ENCODE measurements at places on chromosomes 4 and X.
A peak's percentile ranks its signal among the peaks of the same experiment; 100 is the strongest.

DNA sequence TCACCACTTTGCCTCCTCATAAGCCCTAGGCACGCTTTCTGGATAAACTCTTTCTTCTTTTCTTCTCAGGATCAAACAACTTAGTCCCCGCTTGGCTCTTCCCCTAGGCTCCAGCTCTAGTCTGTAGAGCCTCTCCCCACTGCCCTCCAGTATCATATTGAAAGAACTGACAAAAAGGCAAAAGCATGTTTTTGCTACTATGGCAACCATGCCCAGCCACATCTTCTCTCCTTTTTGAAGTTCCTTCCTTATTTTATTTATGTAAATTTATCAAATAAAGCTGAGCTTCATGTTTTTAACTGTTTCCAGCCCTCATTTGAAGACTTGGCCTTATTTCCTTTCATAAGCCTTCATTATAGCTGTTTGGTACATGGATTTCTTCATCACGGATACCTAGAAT lies 86.0 kb upstream of the LIMCH1 start:
- DNase-seq = no peak

GRCh38 chrX:15448010-15448639 lies 45.0 kb downstream of the PIR start:
- DNase-seq = no peak

DNA sequence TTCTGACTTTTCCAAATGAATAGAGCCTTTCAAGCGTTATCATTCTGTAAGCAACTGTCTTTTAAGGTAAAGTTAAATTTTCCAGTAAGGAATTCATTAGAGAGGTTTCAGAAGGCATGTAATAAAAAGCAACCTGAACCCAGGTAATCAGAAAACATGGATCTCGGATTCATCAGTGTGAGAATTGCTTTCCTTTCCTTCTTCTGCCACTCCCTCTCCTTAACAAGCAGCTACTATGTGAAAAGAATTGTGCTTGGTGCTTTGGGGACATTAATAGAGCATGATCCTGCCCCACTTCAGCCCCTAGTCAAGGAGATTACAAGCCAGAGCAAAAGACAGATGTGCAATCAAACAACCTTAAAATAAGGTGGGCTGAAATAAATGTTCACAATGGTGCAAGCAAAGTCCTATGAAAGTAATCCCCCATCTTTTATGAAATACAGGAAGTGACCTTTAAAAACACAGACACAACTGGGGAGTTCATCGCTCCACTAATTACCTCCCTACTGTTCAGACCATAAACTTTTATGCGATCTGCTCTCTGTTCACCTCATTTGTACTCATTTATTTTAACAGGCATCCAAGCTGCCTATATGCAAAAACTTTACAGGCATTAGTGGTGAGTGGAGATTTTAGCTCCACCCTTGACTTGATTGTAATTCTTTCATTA lies 122.9 kb upstream of the RASGEF1B start:
- no peak for DNase-seq

DNA sequence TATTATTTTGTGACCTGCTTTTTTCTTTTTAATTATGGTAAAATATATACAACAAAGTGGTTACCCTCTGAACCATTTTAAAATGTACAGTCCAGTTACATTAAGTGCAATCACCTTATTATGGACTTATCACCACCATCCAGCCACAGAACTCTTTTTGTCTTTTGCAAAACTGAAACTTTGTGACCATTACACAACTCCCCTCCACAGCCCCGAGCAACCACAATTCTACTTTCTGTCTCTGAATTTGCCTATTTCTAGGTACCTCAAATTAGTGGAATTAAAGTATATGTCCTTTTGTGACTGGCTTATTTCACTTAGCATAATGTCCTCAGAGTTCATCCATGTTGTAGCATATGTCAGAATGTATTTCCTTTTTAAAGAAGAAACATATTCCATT lies 39.3 kb upstream of the WWC2 start:
- no peak for DNase-seq

DNA sequence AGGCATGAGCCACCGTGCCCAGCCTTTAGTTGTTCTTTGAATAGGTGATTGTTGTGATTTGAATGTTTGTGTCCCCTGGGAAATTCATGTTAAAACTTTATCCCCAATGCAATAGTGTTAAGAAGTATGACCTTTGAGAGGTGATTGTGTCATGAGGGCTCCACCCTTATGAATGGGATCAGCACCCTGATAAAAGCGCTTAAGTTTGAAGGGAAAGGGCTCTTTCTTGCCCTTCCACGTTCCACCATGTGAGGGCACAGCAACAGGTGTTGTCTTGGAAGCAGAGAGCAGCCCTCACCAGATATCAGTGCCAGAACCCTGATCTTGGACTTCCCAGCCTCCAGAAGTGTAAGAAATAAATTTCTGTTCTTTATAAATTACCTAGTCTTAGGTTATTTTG lies 33.7 kb upstream of the RP2 start:
- DNase-seq = no peak

- DNase-seq = no peak
Observed at GRCh38 chrX:425056-425455, 38.3 kb upstream of the PPP2R3B start.

DNA sequence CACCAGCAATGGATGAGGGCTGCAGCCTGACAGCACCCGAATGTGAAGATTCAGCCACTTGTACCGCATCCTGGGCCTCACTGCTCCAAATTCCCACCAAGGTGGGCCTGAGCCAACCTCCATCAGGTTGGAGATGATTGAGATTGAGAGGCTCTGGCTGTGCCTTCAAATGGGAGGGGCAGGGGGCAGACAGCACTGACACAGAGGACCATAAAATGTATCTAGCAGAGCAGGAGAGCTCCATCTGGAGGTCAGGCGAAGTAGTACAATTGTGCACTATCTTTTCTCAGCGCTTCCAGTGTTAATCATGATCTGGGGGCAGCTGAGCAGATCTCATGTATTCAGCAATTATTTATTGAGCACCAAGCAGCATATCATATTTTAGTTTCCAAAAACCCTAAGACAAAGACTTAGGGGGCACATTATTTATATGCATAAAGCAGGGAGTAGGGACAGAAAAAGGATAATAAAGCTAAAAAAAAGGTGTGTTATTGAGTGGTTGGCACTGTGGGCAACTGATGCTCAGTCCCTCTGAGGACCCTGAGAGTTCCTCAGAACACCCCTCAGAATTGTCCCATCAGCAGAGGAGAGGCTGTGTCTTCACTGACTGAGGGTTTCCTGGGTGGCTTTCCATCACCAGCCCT lies 31.6 kb upstream of the C1QTNF7 start:
- DNase-seq = peak; percentile 52

DNA sequence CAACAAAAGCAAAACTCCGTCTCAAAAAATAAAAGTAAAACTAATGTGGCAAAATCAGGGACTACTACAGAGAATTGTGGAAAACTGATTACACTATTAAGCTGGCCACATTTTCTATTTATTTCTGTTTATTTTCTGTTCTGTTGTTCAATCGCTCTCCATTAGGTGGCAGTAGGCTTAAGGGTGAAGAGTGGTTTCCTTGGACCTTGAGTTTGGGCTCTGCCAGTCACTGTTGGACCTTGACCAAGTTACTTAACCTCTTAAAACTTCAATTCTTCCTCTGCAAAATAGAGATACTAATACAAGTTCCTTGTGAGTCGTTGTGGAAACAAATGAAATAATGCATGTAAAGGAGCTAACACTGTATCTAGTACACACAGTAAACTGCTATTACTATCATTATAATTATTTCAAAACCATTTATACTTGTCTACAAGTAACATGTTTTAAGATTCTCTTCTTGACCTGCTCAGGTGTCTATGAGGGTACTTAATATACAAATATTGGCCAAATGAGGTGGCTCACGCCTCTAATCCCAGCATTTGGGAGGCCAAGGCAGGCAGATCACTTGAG lies 15.2 kb downstream of the HSD17B11 start:
- DNase-seq = peak; percentile 52

Data from CD4-positive, alpha-beta T cell treated with Interleukin-21 for 1 hour (primary cell).